NCI-H526 treated with DMSO at 0.1 percent for 48 hours (cell line): ENCODE measurements at places on chromosomes 11 and 22.

DNA sequence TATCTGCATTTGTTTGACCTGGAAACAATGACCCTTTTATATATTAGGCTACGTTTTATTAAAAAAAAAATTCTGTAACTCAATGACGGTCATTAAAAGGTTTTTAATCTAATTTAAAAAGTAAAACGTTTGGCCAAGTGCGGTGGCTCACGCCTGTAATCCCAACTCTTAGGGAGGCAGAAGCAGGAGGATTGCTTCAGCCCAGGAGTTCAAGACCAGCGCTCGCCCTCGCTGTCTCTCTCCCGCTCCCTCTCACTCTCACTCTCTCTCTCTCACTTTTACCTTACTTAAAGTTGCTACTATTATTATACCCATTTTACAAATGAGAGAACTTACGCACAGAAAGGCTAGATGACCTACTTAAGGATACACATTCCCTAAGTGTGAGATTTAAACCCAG is 814 bp upstream of the NARS2 start:
- DNase-seq: no peak

GRCh38 chr11:4044976-4045646 is 49.5 kb upstream of the RRM1 start:
- DNase-seq: no peak

DNA sequence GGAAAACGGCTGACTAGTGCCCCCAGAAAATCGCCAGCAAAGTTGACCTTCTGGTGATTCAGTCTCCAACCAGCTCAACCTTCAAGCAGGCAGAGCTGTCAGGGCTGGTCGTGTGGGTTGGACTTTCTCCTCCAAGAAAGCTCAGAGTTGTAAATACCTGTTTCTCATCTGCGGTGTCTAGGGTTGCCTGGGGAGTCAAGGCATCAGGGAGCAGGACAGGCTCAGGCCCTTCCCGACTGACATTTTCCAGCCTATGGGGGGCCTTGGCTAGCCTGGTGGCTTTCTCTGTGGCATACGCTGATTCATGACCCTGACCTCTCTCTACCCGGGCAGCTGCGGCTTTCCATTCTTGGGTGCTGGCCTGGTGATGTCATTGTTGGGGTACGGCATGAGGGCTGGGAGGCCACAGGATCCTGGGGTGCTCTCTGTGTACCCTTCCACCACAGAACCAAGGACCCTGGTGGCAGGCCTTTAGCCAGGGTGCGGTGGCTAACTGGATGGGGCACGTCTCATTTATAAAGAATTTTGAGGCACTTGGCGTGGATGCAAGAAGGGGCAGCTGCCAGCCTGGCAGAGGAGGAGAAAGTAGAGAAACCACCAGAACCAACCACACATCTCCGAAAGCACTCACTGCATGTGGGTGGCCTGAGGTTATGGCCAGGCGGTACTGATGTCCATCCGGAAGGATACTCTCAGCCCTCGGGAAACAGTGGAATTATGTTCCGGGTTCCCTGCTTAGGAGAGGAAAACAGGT is 64.9 kb downstream of the BCR start:
- no peak for DNase-seq

DNA sequence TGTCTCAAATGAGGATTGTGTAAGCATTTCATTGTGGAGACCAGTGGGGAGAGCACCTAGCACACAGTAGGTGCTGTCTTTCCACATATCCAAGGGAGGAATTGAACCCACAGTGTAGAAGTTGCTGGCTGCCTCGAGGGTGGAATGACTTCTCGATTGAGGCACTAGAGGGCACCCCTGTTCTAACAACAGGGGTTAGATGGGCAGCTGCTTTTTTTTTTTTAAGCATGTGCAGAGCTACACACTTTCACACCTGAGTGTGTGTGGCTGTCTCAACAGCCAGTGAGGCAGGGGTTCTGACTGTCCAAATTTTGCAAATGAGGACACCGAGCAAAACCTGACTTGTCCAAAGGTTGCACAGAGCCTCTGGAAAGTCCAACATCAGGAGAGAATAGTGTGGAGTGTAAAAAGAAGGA is 118.2 kb upstream of the CRYBB3 start:
- no peak for DNase-seq

DNA sequence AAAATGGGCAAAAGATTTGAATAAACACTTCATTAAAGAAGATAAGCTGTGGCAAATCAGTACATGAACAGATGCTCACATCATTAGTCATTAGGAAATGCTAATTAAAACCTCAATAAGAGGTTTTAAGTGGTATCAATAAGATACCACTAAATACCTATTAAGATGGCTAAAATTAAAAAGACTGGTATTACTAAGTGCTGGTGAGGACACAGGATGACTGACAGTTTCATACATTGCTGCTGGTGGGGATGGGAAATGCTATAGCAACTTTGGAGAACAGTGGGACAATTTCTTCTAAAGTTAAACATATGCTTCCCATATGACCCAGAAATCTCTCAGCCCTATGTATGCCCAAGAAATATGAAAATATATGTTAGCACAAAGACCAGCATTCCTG is 69.2 kb downstream of the COMMD9 start:
- DNase-seq: no peak

GRCh38 chr11:60880643-60881282 is 13.4 kb downstream of the ZP1 start:
- no peak for DNase-seq

- no peak for DNase-seq
These were observed 24.2 kb upstream of the ST3GAL4 start for GRCh38 chr11:126331286-126331685.

DNA sequence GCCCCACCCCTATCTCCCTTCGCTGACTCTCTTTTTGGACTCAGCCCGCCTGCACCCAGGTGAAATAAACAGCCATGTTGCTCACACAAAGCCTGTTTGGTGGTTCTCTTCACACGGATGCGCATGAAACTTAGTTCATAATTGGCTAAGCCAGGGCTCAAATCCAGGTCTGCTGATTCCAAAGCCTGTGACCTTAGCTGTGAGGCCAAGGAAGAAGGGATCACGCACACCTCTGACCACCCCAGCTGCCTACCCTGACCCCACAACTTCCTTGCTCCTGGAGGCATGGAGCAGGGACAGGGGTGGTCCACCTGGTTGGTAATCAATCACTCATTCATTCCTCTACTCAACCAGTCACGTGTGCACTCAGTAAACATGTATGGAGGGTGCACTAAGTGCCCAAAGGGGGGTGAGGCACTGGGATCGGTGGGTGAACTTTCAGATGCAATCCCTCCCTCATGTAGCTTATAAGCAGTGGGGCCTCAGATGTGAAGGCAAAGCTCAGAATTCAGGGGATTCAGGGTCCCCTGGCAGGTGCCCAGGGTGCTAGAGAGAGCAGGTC is 10.3 kb downstream of the FXYD2 start:
- DNase-seq: no peak

- no peak for DNase-seq
These were observed 37.1 kb upstream of the CREB3L1 start for GRCh38 chr11:46240371-46240770.

- DNase-seq: peak; percentile 90
These were observed 71.0 kb downstream of the JAM3 start for GRCh38 chr11:134139873-134140331.

DNA sequence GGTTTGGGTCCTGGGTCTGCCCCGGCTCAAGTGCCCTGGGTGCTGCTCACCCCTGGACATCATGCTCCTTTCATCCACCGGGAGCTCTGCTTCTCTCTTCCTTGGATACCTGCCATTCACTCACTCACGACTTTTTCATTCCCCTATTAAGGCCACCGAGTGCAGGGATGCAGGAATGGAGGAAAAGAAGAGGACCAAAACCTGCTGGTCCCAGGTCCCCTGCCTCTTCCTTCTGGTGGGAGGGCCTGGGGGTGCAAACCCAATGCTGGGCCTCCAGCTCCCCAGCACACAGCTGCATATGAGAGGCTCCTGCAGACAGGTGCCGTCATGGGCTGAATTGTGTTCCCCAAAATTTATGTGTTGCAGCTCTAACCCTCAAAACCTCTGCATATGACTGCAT is 36.8 kb upstream of the MYEOV start:
- no peak for DNase-seq

DNA sequence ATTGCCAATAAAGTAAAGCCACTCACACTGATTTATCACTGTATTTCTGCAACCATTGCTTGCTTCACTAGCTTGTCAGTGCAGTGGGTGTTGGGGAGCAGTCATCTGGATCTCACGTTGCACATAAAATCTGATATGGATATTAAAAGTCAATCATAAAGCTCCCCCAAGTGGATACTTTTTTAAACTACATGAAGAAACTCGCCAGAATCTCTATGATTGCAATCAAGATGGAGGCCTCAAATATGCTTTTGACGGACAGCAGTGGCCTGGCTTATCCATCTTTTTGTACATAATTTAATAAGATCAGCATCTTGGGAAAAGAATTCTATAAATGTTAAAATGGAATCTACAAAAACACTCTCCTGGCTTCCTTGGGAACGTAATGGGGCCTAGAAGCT is 137.7 kb downstream of the WT1 start:
- peak; percentile 71 for DNase-seq

DNA sequence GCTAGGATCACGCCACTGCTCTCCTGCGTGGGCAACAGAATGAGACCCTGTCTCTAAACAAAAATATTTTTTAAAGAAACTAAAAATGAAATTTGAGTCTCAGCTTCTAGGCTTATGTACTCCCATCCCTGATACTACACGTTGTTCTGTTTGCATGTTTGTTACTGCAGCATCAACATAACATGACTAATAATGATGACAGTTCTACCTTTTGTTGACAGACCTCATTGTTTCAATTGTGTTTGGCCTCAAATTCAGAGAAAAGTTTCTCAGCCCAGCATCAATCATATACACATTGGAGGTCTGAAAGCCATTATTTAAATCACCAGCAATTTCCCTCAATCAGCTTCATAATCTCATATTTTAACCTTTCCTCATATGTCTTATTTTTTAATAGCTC is 20.8 kb downstream of the LAYN start:
- DNase-seq: no peak

GRCh38 chr11:30000986-30001750 is 15.7 kb downstream of the KCNA4 start:
- DNase-seq: no peak

- no peak for DNase-seq
These were observed at the start of gene HBE1 for GRCh38 chr11:5269715-5270147. Gene HBE1 (minus strand): TSS chr11:5269945. CDS start chr11:5269890, 55 bp downstream.

DNA sequence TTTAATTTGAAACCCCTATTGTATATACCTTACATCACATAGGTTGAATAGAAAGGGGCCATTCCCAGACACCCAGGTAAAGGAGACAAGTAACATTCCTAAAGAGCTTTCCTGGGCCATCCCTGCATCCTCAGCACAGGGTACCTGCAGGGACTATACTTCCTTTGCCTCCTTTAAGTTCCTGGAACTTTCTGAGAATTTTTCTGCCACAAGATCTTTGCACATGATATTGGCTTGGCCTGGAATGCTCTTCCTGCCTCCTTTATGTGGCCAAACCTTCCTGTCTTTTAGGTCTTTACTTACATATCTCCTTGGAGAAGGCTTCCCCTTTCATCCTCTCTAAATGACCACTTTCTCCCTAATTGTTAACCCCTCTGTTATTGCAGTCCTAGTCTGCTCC is 7.9 kb upstream of the AMOTL1 start:
- no peak for DNase-seq

DNA sequence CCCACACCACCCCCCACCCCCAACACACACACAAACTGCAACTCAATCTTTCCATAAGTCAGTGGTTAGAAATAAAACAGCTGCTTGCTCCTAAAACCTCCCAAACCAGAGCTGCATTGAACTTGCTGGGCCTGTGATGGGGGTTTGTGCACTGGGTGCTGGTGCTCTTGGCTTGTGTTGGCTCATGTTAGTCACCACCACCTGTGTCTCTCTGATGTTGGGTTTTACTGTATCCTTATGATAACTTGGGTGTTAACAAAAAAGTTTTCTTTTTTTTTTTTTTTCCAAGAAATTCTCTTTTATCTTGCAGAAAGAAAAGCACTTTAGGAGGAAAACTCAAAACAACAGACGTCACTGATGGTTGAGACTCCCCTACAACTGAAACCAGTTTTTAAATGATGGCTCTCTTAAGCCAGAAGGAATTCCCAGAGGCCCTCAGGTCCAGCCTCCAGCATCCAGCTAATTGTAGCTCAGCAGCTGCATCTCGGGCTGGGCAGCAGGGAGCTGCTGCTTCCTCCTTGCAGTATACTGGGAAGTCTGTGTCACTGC is 79.9 kb upstream of the DRD2 start:
- DNase-seq: peak; percentile 91

GRCh38 chr11:75107187-75107586 is 10.5 kb upstream of the OR2AT4 start:
- no peak for DNase-seq

GRCh38 chr11:107478922-107479321 is 21.3 kb upstream of the CWF19L2 start:
- no peak for DNase-seq

- no peak for DNase-seq
These were observed 6.0 kb upstream of the XKR3 start for GRCh38 chr22:16831257-16831656.
